Effector memory CD4-positive, alpha-beta T cell (primary cell): ENCODE measurements at places on chromosomes 2 and 18.

DNA sequence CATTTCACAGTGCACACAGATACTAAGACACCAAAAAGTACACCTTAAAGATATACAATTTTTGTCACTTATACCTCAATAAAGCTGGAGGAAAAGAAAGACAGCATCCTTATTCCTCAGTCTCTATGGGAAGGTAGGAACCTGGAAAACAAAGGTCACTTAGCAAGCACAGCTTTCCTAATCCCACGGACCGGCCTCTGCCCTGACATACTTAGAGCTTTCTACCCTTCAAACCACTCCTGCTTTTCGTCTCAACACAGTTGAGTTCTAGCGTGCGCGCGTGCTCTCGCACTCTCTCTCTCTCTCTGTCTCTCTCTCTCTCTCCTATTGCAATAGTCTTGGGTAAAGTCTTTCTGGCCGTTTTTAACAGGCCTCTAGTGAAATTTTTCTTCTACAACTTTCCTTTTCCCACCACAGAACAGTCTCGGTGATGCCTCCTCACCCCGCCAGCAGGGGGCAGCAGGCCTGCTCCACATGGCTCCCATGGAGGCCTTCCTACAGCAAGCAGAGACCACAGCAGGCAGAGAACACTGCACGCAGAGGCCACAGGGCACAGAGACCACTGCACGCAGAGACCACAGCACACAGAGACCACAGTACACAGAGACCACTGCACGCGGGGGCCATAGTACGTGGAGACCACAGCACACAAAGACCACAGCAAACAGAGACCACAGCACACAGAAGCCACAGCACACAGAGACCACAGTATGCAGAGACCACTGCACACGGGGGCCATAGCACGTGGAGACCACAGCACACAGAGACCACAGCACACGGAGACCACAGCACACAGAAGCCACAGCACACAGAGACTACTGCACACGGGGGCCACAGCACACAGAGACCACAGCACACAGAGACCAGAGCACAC lies 106.9 kb downstream of the FBXO15 start:
- DNase-seq, result peak; percentile 16

DNA sequence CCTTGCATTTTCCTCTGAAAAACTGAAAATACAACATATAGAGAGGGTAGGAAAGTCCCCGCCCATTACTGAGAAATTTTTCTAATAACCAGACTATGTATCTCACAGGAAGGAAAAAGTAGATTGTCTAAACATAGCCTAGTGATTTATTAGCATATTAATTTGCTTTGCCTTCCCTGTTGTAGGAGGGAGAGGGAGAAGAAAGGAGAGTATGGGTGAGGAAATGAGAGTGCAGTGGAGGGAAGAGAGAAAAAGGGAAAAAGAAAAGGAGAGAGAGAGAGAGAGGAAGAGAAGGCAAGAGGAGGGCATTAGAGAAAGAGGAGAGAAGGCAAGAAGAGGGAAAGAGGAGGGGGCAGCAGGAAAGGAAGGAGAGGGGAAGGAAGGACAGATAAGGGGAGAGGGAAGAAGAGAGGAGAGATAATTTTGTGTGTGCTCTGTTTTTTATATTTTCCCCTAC lies 3.6 kb upstream of the KYNU start:
- DNase-seq, result no peak

DNA sequence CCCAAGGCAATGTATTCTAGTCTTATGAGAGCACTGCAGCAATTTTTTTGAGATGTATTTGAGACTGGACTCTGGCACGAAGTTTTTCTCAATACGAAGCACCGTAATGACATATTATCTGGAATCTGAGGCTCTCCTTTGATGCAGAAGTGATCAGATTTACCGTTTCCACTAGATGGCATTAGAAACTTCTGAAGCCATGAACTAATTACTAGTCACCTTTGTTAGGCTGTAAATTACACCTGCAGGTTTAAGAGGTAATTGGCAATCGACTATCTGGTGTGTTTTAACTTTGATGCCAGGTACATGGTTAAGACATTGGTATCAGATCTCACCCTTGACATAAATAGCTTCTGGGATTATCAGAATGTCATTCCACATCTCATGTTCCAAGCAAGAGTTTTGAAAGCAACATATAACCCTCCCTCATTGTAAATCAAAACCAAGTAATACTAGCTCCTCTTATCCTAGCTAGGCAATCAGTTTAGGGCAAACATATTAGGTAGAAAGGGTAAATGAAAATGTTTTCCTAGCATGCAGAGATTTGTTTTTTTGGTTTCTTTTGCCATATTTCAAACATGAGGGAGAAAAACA lies 254.6 kb upstream of the SPRED2 start:
- DNase-seq, result no peak

- DNase-seq, result no peak
These were observed 84.1 kb upstream of the ACKR3 start for GRCh38 chr2:236485519-236485918.

- no peak for DNase-seq
These were observed 3.2 kb upstream of the TTN start for GRCh38 chr2:178810422-178810821.
